ENCODE measurements at places on chromosomes 13 and 19.

GRCh38 chr13:113835461-113836270, 28.2 kb downstream of the GAS6 start:
- DNase-seq: no peak

DNA sequence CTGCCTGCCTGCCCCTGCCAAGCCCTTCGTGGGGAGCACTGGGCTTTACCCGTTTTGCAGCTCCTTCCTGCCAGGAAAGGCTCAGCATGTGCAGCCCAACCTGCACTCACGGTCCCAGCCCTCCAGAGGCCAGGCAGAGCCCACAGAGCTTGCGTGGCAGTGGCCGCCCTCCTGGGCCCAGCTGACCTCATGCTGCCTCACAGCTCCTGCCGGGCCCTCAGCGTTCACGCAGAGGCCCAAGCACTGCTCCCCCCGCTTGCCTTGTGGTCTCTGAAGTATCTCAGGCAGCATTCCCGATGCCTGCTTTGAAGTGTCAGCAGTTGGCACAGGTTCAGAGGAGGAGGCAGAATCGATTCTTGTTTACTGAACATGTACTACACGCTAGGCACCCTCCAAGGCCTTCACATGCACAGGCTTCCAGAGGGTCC, 32.5 kb downstream of the CAPN12 start:
- no peak for DNase-seq

DNA sequence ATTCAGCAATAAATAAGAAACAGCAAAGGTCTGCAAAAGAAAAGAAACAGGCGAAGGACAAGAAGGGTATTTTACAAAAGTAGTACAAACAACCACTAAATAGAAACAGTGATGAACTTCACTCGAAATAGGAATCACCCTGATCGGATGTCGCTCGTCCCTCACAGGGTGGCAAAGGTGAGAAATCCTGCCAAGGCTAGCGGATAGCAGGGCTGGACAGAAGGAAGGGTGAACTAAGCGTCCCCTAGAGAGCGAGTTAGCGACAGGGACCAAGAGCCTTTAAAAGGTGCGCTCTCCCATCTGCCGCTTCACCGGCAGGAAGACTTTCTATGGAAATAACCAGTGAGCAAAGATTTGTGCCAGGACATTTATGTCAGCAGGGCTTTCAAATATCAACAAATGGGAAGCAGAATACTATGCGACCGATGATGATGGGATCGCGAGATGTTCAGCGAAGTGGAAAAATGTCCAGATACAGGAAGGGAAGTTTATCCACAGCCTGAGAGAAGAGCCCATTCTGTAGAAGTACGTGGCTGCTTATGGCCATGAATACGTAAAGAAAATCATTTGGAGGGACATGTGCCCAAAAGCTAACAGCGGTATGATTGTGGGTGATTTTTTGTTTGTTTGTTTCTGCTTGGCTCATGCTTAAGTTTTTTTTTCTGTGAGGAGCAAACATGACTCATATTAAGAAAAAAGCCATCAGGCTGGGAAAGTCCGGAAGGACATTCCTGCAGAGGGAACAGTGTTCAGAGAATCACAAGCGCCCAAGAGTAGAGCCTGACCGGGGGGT, 18.9 kb downstream of the ELAVL1 start:
- DNase-seq: no peak

DNA sequence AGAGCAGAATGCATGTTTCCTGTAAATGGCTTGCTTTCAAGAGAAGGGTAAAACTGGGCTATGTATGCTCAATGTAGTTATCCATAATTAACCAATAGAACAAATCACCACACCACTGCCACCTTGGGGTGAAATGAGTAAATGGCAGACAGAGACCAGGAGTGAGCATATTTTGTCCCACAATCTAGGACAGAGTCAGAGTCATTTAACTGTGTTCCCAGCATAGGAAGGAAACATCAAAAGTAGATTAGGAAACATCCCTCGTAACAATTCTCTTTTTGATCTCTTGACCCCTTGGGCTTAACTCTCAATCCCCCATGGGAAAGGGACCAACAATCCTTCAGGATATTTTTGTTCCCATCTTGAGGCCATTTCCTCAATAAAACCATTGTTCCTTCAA, 224.8 kb downstream of the NHLRC3 start:
- DNase-seq: peak; percentile 49

DNA sequence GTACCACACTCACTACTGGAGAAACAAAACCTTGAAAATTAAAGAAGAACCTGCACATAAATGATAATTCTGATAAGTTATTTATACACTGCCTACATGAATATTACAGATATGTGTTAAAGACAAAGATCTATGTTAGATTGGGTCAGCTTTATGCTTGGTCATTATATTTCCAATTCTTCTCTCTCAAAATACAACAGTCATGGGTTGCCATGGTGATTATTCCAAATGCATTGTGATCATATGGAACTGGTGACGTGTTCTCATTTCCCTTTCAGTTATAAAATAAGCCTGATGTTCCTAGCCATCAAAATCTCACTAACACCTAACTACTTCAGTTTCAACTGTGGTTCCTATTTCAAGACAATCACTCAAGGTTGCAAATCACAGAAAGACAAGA, 1416.4 kb downstream of the UQCRFS1 start:
- no peak for DNase-seq

DNA sequence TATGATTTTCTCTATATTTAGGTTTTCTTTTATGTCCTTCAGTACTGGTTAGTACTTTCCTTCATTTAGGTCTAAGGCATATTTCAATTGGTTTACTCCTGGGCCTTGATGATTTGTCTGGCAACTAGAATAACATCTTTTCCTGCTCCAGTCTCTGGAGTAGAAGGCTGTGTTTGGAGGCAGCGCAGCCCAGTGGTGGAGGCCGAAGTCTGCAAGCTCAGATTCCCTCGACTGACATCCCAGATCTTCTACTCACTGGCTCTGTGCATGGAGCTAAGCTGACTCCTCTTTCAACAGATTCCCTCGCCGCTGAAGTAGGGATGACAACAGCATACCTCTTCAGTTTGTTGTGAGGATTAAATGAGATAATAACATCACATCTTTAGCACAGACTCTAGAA, 141.0 kb downstream of the RAP2A start:
- DNase-seq: peak; percentile 53

DNA sequence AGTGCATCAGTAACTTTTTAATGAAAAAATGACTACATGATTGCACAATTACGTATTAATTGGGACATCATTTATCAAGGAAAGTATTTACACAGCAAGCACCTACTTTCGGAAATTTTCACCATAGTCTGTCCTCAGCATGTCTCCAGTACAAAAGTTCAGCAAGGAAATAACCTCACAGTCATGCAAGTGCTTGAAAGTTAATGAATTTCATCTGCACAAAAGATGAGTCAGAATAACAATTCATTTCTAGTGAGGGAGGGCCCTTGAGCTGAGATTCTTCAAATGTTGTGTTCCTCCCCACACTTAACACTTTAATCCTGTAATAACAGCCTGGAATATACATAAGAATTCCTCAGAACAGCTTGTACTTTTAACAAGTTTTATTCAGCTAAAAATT, 49.0 kb upstream of the OXGR1 start:
- no peak for DNase-seq

DNA sequence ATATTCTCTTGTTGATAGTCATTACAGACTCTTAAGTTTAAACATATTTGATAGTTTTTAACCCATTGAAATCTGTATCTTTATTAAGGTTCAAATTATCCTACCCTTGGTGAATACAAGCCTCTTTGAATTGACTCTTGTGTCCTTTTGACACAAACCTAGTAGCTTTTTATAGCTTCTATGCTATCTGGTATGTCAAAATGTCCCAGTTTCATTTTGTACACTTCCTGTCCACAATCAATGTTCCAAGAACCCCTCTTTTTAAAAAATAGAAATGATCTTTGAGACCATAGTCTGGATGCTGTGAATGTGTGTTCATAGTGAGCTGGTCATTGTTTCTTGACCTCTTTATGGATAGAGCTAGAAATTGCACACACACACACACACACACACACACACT, 39.2 kb upstream of the FGF14 start:
- DNase-seq: no peak

- DNase-seq: no peak
These were observed 310.1 kb downstream of the TSHZ3 start for GRCh38 chr19:31039151-31039550.

DNA sequence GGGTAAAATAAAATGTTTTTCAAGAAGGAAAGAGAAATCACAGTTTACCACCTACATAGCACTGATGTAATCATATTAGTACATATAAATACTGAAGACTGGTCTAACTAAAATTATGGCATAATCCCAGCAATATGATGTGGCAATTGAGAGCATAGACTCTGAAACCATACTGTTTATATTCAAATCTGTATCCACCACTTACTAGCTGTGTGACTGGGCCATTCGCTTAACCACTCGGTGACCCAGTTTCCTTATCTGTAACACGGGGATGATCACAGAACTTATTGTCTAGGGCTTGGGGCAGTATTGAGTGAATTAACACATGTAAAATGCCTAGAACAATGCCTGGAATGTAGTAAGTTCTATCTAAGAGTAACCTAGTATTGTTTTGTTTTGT, 13.1 kb upstream of the GTF3A start:
- no peak for DNase-seq

DNA sequence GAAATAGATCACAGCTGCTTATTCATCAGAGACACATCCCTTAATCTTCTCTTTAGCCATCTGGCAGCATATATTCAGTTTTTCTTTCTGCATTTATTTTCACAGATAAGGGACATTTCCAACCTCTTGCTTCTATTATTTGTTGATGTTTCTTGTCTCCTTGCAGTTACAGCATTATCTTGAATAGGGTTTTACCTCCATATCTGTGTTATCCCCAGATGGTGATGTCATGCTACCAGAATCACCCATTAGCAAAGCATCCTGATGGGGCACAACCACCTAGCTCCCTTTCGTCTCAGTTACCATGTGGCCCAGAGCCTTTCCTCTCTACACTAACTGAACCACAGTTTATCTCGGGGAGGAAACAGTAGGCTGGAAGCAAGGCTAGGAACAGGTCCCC, 483.9 kb downstream of the FOXO1 start:
- DNase-seq: no peak

- DNase-seq: no peak
These were observed 19.2 kb downstream of the NECTIN2 start for GRCh38 chr19:44865196-44865767.

GRCh38 chr13:59422646-59423045, 741.1 kb downstream of the DIAPH3 start:
- DNase-seq: peak; percentile 41

DNA sequence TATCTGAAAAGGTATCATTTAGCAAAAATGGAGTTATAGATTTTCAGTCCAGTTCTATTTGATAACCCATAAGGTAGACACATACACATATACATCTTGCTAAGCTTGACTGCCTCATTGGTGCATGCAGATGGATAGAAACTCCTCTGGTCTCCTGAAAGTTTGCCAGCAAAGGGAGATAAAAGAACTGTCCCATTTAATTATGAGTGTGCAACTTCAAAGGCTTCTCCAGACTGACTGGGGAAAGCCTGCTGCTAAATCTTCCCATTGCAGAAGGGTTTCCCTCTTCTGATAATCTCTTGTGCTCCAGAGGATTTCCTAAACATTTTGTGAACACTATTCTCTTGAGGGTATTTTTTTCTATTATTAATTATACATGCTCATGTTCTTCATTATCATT, 131.9 kb downstream of the ITGBL1 start:
- DNase-seq: peak; percentile 16

DNA sequence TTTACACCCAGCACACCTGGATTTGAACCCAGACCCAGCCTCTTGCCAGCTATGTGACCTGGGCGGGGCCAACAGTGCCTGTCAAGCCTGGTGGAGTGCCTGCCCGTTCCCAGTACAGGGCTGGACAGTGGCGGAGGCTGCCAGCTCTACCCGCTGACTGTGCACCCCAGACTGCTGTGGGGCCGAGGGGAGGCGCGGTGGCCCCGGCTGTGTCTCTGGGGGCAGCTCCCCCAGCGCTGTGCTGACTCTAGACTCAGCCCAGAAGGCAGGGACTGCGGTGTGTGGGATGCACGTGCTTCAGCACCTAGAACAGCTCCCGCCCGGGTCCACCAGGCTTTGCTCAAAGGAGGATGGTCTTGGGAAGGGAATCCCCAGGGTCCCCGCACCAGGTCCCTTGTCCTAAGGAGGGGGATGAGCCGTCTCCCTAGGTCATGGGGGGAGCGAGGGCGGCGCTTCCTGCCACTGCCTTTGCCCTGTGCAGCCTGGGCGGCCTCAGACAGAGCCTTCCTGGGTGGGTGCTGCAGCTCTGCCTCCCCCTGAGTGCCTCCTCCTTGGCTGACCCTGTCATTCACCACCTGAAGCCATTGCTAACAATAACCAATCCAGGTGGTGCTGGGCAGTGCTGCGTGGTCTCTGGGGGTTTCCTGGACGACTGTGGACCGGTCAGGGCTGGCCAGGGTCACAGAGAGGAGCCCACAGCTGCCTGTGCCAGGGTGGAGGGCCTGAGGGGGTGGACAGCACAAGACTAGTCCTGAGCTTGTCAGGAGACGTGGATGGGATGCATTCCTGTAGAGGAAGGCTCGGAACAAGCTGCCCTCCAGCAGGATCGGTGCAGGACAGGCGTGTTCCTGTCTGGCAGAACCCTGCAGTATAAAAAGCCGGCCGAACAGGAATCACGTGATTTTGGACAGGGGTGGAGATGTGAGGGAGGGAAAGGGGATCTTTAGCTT, 18.6 kb downstream of the TMEM255B start:
- DNase-seq: peak; percentile 88

GRCh38 chr19:50378863-50379236, 2.6 kb downstream of the NR1H2 start:
- no peak for DNase-seq

DNA sequence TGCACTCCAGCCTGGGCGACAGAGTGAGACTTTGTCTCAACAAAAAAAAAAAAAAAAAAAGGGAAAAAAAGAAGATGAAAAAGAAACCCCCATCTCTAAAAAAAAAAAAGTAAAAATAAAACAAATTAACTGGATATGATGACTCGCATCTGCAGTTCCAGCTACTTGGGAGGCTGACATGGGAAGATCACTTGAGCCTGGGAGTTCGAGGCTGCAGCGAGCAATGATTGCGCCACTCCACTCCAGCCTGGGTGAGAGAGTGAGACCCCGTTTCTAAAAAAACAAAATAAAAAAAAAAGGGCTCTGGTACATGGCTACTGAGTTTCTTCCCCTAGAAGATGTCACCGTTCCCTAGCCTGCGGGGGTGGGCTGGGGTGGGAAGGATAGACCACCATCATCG, 2.4 kb upstream of the CATSPERG start:
- no peak for DNase-seq

DNA sequence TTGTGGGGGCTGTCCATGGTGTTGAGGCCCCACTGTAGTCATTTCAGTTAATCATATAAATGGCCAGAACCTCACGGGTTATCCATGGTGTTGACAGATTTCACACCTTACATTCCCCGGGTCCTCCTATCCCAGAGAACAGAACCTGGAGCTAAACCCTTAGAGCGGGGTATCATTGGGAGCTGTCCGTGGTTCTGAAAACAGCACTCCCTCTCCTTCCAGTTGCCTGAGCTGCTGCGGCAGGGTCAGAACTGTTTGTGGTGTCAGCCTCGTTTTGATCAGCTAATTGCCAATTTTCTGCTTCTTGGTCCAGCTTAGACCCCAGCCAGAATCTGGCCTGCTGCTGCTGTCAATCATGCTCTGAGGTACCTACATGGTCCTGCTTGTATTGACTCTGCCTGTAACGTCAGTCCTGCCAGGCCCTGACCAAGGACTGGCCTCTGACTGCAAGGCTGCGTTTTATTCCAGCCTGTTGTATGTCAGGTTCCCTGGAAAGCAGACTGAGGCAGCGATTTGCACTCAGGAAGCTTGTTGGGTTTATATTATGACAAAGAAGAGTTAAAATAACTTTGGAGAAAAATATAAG, 55.8 kb upstream of the KCTD15 start:
- DNase-seq: peak; percentile 90

All from neural progenitor cell (in vitro differentiated cells).